ENCODE measurements at places on chromosomes 13 and 19.

DNA sequence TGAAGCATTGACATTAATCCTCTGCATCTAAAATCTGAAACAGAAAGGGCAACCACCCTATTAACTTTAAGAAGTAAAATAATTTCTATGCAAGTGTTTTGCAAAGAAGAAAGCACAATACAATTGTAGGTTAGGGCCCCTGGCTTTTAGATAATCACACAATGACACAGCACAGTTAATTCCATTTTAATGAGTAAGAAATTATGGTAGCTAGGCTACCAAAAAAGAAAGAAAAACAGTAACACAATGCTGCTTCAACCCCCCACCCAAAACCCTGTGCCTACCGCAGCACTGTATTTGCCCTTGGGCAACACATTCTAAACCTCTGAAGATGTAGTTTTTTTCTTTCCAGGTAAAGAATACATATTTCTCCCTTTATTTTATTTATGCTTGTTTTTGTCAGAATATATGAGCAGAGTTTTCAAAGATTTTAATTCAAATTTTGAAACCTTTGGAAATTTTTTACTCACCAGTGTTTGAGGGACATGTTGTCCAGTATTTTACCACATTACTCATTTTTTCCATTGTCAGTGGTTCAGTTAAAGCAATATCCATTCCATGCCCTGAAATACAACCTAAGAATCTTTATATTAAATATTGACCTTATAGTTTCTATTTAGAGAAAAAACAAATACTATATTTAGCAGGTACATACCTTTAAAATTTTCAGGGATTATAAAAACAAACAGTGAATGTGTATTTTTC is 21.1 kb downstream of the SOHLH2 start:
- no peak for DNase-seq

- no peak for DNase-seq
Measured at GRCh38 chr19:29884466-29884865, 57.6 kb upstream of the URI1 start.

DNA sequence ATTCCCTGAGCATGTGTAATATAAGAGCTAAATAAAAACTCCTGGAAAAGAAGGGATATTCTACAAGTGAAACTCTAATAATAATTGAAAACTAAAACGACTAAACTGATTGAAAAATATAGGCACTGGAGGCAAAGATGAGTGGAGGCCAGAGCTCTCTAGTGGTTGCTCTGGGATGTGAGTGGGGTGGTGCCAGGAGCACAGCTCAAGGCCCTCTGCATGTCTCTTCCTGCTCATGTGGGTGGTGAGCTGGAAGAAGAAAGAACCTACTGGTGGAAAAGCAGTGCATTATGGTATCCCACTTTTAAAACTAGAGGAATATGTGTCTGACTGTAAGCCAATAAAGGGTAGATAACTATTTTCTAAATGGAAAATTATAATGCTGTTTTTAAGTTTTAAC is 15.8 kb upstream of the ARHGEF7 start:
- DNase-seq = no peak

- DNase-seq = no peak
Measured at GRCh38 chr13:97068151-97068550, 73.9 kb upstream of the OXGR1 start.

DNA sequence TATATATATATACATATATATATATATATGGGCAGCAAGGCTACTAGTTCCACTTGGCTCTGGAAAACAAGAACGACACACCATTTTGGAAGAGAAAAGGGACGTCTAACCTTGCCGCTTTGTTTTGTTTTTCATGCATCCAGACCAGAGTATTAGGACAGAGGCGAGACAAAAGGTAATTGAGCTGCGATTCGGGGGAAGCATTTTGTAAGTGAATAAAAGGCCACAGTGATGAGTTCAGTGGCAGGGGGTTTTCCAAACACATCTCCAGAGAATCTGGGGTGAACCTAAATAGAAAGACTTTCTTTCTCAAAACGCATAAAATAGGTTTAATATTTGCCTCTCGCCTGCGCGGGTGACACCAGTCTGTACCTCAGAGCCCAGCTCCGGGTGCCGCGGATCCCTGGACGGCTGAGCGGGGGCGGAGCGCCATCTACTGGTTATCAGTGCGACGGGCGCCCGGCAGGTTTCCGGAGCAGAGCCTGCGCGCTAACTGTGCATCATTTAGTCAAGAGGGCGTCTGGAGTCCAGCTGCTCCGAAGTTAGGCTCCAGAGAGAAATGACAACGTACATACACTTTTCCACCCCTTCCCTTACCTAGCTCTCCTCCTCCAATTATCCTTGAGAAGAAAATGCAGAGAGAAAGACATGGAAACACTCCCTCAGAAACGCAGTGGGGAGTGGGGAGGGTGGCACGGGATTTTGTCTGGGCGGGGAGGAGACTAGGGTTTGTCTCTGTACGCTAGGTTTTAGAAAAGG is 262.3 kb downstream of the TBC1D4 start:
- peak; percentile 19 for DNase-seq

- no peak for DNase-seq
Measured at GRCh38 chr19:2164020-2164998, 576 bp downstream of the DOT1L start.

DNA sequence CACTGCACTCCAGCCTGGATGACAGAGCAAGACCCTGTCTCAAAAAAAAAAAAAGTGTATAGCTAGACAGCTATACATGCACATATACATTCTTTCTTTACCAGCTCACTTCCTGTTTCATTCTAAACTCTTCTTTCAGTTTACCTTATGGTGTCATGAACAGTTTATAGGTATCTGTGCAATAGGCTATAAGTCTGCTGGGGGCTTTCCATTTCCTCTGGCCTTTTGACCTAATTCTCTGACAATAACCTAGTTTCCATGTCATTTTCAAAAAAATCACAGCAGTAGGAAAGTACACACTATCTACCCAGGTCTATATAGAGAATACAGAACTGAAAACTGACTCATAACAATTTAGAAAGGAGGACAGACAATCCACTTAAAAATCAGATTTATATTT is 24.4 kb upstream of the URAD start:
- DNase-seq = peak; percentile 69

DNA sequence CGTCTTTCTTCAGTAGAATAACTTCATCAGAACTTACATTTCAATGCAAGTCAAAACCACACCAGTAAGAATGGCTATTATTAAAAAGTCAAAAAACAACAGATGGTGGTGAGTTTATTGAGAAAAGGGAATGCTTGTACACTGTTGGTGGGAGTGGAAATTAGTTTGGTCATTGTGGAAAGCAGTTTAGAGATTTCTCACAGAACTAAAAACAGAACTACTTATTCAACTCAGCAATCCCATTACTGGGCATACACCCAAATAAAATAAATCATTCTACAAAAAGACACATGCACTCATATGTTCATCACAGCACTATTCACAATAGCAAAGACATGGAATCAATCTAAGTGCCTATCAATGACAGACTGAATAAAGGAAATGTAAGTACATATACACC is 231.2 kb downstream of the NHLRC3 start:
- DNase-seq = no peak
